ENCODE measurements at places on chromosomes 6 and 20.
A peak's percentile ranks its signal among the peaks of the same experiment; 100 is the strongest.

DNA sequence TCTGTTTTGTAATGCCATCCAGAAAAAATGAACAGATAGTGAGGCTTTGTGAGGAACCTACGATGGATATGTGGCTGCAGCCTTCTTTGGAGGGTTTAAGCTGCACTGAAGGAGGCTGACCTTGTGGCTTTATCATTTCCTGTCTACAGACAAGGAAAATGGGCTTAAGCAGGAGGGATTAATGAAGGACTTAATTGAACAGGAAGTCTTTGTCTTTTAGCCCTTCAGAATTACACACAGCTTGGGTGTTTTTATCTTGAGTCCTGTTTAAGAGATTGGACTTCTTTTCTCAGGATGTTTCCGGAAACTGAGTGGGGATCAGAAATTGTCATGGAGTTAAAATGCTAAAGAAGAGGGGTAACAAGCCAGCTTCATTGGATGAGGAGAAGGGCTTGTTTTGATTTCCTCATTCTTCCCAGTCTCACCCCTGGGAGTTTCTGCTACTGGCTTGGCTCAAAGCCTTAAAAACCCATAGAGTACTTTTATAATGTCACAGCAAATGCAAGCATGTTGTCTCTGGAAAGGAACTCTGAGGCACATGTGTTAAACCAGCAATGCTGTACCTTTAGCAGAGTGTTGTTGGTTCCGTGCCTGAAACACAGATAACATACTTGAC lies 193.6 kb downstream of the JARID2 start:
- DNase-seq = peak; percentile 72

- no peak for DNase-seq
Observed at GRCh38 chr6:16216501-16217155, 21.8 kb upstream of the GMPR start.

- peak; percentile 26 for DNase-seq
Observed at GRCh38 chr6:46221222-46221793, 50.5 kb upstream of the ENPP5 start.

GRCh38 chr6:83006270-83006905 lies 59.3 kb downstream of the UBE3D start:
- no peak for DNase-seq

DNA sequence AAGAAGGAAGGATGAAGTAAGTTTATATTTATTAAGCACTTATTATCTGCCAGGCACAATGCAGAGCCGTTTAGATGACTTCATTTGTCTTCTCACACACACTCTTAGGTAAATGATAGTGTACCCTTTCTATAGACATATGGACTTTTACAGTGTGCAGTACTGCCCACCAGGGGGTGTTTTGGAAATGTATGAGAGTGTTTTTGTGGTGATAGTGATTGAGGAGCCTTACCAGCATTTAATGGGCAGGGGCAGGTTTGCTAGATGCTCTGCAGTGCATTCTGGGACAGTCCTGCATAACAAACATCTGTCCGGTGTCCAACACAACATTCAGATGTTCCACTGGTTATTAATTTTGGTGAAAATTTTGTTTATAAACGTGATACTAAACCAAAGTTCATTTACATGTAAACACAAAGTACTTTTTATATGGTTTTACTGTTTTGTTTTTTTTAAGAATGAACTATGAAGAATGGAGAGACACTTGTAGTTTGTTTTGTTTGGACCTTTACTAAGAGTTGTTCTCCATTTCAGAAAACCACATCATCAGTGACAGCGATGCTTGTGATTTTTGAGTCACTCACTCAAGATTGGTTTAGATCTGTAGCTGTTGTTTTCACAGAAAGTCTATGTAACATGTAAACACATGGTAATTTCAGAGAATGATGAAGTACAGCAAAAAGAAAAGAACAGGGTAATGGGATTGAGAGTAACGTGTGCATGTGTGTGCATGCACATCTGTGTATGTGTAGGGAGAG lies 19.9 kb downstream of the KCNS1 start:
- no peak for DNase-seq

DNA sequence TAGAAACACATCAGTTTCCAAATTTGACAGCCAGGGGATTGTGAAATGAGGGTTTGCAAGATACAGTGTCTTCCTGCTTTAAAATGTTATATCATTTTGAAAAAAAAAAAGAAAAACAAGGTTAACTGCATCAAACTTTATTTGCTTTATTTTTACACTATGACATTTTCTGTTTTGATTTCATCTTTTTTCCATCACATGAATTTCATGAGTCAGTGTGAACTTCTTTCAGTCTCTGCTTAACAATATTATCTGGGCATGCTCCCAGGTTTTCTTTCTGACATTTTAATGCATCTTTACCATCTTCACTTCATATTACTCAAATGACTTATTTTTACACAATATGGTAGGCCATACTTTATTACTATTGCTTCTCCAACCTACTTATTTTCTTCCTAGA lies 1.9 kb downstream of the NCOA7 start:
- no peak for DNase-seq

DNA sequence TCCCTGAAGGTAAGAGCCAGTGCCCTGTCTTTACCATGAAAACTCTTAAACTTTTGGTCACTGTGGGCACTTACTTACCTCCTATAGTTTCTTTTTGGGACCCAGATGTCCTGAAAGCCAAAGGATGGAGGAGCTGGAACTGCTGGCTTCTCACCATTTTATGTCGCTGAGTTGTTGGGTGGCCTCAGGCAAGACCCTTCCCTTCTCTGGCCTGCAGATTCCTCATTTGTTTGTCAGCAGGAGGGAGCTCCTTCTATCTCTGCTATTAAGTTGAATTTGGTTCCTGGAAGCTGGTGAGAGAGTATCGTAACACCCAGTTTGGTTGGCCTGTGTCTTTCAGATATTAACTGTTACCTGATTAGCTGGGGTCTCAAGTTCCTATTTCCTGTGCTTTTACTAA lies 68.2 kb upstream of the MYL9 start:
- DNase-seq = no peak

GRCh38 chr20:1904135-1904534 lies 8.9 kb downstream of the SIRPA start:
- no peak for DNase-seq

DNA sequence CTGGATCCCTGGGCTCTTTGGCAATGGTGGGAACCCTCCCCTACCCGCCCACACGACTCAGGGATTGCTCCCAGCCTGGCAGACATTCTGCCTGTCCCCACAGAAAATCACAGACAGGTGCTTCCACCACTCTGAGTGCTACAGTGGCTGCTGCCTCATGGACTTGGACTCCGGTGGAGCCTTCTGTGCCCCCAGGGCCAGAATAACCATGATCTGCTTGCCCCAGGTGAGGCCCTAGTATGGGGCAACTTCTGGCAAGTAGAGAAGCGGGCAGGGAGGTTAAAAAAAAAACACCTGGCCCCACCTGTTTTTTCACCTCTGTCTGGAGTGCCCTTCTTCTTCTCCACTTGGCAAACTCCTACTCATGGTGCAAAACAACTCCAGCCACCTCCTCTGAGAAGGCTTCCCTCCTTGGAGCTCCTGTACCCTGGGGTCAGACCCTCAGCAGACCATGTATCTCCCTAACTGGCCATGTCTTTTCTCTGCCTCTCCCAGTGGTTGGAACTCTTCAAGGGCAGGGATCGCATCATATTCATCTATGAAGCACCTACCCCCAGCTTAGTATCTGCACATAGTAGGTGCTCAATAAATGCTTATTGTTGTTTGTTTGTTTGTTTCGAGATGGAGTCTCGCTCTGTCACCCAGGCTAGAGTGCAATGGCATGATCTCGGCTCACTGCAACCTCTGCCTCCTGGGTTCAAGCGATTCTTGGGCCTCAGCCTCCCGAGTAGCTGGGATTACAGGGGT lies 1.1 kb downstream of the CLPSL2 start:
- no peak for DNase-seq

- no peak for DNase-seq
Observed at GRCh38 chr20:3101251-3101650, 16.7 kb upstream of the AVP start.

GRCh38 chr6:37160922-37161778 lies 8.8 kb upstream of the PIM1 start:
- no peak for DNase-seq

GRCh38 chr20:16801919-16802651 lies 53.9 kb downstream of the OTOR start:
- peak; percentile 22 for DNase-seq

GRCh38 chr20:50242863-50243609 lies 52.4 kb downstream of the CEBPB start:
- peak; percentile 82 for DNase-seq

DNA sequence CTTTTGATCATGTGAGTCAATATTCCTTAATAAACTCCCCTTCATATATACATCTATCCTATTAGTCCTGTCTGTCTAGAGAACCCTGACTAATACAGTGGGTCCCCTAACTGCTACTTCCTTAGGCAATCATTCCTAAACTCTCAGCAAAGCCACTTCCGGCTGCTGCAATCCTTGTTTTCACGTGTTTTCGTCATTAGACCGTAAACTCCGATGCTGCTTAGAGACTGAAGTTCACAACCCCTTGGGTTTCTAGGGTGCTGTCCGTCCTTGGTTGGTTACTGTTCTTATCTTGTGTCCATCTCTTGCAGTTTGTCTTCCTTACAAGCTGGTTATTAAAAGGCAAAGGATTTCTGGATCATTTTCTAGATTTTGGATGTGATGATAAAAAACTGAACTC lies 106.4 kb downstream of the GMPR start:
- no peak for DNase-seq

GRCh38 chr20:56213321-56213720 lies 35.2 kb upstream of the MC3R start:
- no peak for DNase-seq

DNA sequence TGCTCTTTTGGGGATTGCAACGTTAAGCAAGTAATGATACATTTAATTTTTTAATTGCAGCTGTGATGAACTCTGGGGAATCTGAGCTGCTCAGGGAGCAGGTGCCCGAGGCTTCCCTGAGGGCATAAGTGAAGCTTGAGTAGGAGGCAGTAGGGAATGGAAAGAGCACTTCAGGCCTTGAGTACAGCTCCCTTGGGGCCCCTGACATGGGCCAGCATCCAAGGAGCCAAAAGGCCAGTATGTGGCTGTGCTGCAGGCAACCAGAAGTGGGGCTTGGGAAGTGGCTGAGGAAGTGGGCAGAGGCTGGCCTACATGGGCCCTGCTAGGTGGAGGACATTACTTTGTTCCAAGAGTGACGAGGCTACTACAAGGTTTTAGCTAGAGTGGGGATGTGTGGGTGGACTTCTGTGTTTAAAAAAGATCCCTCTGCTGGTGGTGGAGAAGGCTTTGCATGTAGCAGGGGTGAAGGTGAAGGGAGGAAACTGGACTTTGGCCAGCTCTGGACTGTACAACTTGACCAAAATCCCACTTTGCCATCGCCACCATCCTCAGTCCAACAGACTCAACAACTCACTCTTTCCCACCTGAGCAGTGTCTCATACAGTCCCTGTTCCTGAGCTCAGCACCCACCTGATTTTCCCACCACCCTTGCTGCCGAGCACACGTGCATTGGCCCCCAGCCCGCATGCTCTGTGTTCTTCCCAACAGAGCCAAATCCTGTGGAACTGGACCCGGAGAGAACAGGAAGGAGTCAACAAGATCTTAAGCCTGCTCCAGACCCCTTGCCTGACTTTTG lies 10.9 kb upstream of the ZNF831 start:
- no peak for DNase-seq

- DNase-seq = no peak
Observed at GRCh38 chr6:45654673-45655072, 276.9 kb upstream of the SUPT3H start.

DNA sequence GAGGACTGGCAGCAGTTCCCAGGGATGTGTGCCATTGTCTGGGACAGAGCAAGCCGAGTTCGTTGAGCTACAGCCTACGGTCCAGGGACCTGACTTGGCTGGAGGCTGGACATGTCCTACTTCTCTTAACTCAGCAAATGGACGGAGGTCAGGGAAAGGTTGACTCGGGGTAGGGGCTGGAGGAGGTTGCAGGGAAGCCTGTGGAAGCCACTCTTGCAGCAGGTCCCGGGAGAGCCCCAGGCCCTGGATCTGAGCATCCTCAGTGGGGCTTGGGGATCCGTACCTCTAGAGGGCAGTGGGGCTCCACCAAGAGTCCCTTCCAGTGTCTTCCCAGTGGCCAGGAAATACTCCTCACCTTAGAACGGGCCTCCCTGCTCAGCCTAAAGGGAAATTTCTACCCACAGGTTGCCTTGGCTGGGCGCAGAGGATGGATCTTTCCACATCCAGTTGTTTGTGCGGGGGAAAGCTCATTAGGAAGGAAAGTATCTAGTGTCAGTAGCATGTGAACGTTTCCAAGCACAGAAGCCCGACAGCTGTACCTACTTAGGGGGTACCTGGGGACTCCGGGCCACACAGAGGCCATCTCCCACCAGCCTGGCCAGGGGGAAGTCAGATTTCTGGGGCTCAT lies 170.2 kb downstream of the NFATC2 start:
- no peak for DNase-seq

DNA sequence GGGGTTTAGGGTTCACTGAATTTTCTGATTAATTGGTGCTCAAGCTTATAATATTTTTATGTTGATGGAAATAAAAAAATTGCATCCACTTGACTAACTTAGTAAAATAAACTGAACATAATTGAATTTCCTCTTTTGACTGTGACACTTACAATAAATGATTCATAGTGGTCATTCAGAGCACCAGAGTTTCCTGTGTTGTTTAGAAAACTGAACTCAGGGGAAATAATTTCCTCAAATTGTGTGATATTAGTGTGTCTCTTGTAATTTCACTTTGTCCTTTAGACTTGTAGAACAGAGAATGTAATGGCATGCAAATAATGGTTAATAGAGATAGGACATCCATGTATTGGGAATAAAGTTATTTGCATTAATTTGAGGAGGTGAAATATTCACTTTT lies 319.7 kb upstream of the MAN1A1 start:
- DNase-seq = no peak

DNA sequence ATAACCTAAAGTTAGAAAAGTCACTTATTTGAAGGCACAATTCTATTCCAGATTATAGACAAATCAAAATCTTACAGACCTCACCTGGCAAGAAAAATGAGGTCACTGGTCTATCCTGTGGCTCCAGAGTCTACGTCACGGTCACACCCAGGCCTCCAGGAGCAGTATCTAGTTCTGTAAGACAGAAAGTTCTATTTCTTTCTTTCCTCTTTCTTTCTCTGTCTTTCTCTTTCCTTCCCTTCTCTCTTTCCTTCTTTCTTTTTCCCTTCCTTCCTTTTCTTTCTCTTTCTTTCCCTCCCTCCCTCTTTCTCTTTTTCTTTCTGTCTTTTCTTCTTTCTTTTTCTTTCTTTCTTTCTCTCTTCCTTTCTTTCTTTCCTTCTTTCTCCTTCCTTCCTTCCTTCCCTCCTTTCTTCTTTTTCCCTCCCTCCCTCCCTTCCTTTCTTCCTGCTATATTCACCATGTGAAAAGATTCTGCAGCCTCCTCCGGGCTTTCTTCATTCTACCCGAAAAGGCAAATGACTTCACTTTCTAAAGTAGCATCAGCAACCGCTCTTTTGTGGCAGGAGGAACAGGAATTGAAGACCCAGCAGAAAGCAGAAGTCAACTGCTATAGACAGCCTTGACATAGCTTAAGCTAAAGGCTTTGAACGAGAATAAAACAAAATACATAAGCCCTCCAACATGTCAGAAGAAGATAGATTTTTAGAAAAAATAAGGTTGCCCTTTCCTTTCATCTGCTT lies 83.9 kb upstream of the SIRPG start:
- DNase-seq = no peak

GRCh38 chr6:44407951-44408670 lies 20.6 kb downstream of the CDC5L start:
- DNase-seq = no peak

GRCh38 chr20:41205313-41205712 lies 68.0 kb downstream of the PLCG1 start:
- DNase-seq = peak; percentile 83
